Posterior vena cava (tissue), 2 donors: ENCODE measurements at places on chromosomes 4 and X. TPM values are rescaled to one million over a fixed set of nuclear protein-coding genes. Genes with fewer than 3 reads are reported as not detected.
A peak's percentile ranks its signal among the peaks of the same experiment; 100 is the strongest.

Gene HSD17B13
- 0.24 TPM for total RNA-seq

Gene TRAPPC2
- total RNA-seq: 15.0 TPM

Gene NXF2
- total RNA-seq: not detected

GRCh38 chr4:188552741-188553275, 413.6 kb downstream of the TRIML1 start:
- DNase-seq: no peak

Gene UGT2B10
- not detected for total RNA-seq

- DNase-seq: no peak
Observed at GRCh38 chr4:161869511-161869910, 294.3 kb downstream of the FSTL5 start.

GRCh38 chrX:48910926-48911411, 477 bp downstream of the SLC35A2 start:
- DNase-seq: no peak

Gene TRIM60
- not detected for total RNA-seq

DNA sequence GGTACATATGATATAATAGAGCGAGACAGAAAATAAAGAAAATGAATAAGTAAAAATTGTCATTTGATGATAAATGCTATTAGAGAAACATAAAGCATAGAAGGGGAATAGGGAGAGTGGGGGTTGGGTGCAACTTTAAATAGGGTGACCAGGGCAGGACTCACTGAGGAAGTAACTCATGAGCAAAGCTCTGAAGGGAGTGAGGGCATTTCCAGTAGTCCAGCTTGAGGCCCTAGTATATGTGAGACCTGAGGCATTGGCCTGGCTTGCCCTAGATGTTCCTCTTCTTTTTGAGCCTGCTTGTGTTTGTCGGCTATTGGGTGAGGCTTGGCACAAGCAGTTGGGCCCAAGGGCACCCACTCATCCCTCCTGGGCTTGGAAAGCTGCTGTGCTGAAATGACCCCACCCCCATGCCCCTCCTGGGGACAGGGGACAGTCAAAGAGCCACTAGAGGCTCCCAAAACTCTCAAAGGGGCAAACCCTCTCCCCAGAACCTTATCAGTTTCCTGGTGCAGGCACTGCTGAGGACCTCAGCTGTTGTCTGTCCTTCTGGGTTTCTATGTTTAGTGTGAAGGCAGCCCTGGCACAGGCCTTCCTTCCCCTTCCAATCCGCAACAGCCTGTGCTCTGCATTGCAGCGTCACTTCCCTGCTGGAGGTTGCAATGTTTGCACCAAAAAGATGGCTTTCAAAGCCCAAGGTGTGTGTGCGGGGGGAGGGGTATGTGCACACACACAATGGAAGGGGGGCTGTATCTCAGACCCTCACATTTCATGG, 40.1 kb downstream of the APLN start:
- no peak for DNase-seq

- no peak for DNase-seq
Observed at GRCh38 chr4:168979338-168979737, 30.7 kb downstream of the CBR4 start.

DNA sequence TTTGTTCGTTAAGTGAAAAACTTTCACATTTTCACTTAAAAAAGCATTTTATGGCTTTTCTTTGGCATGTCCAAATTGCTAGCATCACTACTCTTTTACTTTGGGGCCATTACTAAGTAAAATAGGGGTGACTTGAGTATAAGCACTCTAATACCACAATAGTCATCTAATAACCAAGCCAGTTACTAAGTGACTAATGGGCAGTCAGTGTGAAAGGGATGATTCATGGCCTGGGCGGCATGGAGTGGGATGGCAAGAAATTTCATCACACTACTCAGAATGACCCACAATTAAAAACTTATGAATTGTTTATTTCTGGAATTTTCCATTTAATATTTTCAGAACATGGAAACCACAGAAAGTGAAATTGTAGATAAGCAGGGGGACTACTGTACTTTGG, 60.9 kb downstream of the BMP15 start:
- DNase-seq: no peak

DNA sequence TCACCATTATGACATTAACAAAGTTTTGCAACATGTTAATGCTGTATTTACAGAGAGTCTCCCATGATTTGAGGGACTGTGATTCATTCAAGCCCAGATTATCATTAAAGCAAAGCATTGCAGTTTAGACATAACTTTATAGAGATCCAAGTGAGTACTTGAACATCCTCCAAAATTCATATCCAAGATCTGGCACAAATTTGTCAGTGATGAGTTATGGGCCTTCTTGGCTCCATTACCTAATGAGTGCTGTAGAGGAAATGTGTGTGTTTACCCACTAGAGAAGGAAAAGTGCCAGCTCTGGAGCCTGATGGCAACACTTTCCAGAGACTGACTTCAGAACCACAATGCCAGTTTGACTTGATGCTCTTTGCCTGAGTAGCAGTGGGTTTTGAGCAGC, 432.3 kb downstream of the GALNTL6 start:
- no peak for DNase-seq

- no peak for DNase-seq
Observed at GRCh38 chrX:119067023-119067739, 5.6 kb upstream of the CT47C1 start.

Gene MAP7D2
- 0.10 TPM for total RNA-seq

Gene LEF1
- total RNA-seq: 2.3 TPM

DNA sequence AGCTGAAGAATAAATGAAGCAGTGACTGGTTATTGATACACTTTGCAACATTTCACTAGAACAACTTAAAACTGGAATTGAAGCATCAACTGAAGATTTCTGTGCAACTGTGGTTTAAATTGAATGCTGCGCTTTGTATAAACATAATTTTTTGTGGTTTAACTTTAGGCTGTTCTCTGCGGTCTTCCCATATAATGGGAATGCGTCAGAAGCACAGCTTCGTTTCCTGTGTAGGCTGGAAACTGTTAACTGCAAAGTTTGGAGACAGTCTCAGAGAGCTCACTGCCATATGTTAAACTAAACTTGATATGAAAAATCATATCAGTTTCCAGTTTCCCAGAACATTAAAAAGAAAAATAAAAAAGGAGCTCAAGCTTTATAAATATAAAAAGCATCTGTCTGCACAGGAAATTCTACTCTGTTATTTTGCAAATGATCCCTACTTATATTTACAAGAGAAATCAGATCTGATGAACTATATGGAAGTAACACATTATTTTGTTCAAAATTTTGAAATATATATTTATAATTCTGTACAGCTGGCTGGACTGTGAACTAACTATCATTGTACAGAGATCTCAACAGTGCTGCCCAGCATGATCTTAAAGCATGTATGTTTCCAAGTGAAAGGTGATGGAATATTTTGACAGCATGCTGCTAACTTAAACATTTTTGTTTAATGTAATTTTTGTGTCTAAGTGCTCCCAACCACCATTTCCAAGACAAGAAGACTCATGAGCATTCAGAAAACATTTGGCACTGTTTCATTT, 139.9 kb downstream of the NDST3 start:
- DNase-seq: no peak

- DNase-seq: no peak
Observed at GRCh38 chrX:128287693-128288092, 235.5 kb upstream of the ACTRT1 start.

GRCh38 chr4:183348706-183349659, 26.8 kb upstream of the CLDN24 start:
- peak; percentile 50 for DNase-seq

Gene POU3F4
- not detected for total RNA-seq
